ENCODE measurements at places on chromosomes 2 and 18. TPM values are rescaled to one million over a fixed set of nuclear protein-coding genes. Genes with fewer than 3 reads are reported as not detected.
A peak's percentile ranks its signal among the peaks of the same experiment; 100 is the strongest.

UGT1A8 gene
- not detected for total RNA-seq

BAZ2B gene
- 9.8 TPM for total RNA-seq

DNA sequence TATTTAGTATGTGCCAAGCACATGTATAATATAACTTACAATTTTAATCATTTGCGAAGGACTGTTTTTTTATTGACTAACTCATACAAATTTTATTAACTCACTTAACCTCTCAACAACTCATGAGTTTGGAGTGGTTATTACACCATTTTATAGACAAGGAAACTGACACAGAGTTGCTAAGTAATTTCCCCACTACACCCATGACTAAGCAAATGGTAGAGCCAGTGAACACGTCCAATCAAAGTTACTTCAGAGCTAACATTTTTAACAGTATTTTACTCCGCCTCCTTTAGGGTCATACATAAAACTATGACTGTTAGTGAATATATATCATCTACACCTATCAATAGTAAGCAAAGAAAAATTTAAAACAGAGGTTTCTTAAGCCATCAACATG is 556.7 kb upstream of the FSIP2 start:
- no peak overlapping the region for H3K27ac ChIP-seq
- DNase-seq, result no peak
- H3K27me3 ChIP-seq, result no peaks in the 10 kb centered on the region
- H3K4me3 ChIP-seq, result no peak overlapping the region

DNA sequence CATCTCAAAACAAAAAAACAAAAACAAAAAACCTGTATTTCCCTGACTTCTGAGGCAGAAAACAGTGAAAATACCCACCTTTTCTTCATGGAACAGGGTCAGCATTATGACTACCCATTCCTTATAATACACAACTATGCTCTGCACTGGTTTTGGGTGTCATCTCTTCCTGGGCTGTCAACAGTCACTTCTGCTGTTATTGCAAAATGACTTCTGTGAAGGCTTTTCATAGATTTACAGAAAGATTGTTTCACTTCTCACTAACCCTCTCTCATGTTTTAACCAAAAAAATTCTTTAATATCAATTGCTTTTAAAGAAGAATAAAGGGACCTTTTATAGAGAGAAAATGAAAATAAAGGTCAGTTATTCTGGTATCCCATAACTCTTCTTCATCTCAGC is 26.5 kb upstream of the PIK3C3 start:
- no peaks in the 10 kb centered on the region for H3K36me3 ChIP-seq
- H3K27me3 ChIP-seq, result peaks cover 5% of the 10 kb centered on the region
- no peak overlapping the region for H3K4me3 ChIP-seq
- no peaks in the 10 kb centered on the region for H3K4me1 ChIP-seq
- DNase-seq, result no peak
- no peak overlapping the region for H3K27ac ChIP-seq

LOXHD1 gene
- total RNA-seq, result not detected

DNA sequence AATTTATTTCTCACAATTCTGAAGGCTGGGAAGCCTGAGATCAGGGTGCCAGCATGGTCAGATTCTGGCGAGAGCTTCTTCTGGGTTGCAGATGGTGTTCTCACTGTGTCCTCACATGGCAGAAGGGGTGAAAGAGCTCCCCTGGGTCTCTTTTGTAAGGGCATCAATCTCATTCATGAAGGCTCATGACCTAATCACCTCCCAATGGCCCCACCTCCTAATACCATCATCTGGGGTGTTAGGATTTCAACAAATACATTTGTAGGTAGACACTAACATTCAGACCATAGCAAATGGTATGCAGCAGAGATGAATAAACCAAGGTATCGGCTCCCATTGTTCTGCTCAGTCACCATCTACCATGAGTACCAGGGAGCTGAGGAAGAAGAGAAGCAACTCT is 32.7 kb downstream of the YPEL5 start:
- H3K4me1 ChIP-seq, result no peaks in the 10 kb centered on the region
- H3K27ac ChIP-seq, result no peak overlapping the region
- H3K27me3 ChIP-seq, result peaks cover 2% of the 10 kb centered on the region
- no peak for DNase-seq

DNA sequence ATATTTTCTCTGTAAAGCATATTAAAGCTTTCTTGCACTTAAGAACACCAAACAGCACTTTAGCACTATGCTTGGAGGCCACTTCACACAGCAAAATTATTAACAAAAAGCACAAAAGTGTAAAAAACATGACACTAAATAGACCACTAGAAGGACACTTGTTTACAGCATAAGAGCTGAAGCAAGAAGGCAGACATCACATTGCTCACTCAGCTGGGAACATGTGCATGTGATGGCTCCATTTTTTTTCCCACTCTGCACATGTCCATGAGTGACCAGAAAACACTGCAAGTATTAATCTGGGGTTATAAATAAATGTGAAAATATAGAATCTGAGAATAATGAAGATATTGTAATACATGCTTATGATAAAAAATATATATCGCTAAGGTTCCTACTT is 103.1 kb upstream of the MAPRE2 start:
- no peak overlapping the region for H3K27ac ChIP-seq
- H3K27me3 ChIP-seq, result peaks cover 26% of the 10 kb centered on the region
- no peak for DNase-seq
- no peaks in the 10 kb centered on the region for H3K4me1 ChIP-seq
- H3K36me3 ChIP-seq, result no peaks in the 10 kb centered on the region
- H3K4me3 ChIP-seq, result no peak overlapping the region

DNA sequence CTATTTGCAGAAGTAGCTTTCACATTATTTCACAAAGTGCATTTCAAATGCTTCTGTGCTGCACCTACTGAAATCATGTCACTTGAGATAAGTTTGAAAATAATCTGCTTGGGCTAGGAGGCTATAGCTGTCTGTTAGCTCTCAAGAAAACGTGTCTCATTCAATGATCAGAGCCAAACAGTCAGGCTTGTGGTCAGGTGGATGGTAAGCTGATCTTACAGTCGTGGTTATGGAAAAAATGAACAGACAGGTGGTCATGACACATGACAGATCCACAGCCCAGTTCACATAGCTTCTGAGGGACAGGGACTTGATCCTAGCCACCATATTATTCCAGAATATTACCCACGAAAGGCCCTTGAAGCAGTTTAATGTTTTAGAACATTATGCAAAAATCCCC is 26.5 kb upstream of the RFX8 start:
- no peak overlapping the region for H3K4me3 ChIP-seq
- no peaks in the 10 kb centered on the region for H3K27me3 ChIP-seq
- no peaks in the 10 kb centered on the region for H3K36me3 ChIP-seq
- H3K4me1 ChIP-seq, result peaks cover 12% of the 10 kb centered on the region

- DNase-seq, result no peak
These were observed 10.5 kb upstream of the ARMC9 start for GRCh38 chr2:231187736-231188505.

VAMP5 gene
- 89.6 TPM for total RNA-seq

GKN2 gene
- total RNA-seq, result not detected

- H3K4me3 ChIP-seq, result peak overlapping the region; percentile 69
- DNase-seq, result no peak
- peak overlapping the region; percentile 99 for H3K27ac ChIP-seq
- H3K4me1 ChIP-seq, result peaks cover 97% of the 10 kb centered on the region
These were observed 30.1 kb downstream of the MBP start for GRCh38 chr18:77102259-77103040.

NFATC1 gene
- total RNA-seq, result 43.8 TPM

NYAP2 gene
- not detected for total RNA-seq

DNA sequence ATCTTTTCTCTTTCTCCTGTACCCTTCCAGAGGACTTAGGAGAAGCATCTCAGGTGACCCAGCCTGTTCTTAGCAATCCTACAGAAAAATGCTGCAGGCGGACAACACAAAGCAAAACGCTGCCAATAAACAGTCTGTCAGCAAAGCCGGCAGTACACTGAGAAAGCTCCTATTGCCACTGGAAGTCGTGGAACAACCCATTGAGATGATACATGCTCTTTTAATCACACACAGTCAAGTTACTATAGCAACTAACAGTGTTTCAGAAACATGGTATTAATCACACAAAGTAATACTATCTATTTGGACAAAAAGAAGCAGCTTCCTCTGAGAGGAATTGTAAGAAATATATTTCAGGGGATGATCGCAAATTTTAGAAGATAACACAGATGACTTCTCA is 10.5 kb downstream of the CTLA4 start:
- no peaks in the 10 kb centered on the region for H3K27me3 ChIP-seq
- peak overlapping the region; percentile 36 for H3K27ac ChIP-seq

DNA sequence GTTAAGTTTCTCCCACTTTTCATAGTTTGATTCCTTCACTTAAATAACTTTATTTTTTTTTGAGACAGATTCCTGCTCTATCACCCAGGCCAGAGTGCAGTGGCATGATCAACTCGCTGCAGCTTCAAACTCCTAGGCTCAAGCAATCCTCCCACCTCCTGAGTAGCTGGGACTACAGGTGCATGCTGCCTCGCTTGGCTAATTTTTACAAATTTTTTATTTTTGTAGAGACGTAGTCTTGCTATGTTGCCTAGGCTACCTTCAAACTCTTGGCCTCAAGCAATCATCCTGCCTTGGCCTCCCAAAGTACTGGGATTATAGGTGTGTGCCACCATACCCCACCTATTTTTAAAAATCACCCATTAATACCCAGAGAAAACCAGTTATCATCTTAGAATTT is 14.2 kb upstream of the WIPF1 start:
- peaks cover 74% of the 10 kb centered on the region for H3K36me3 ChIP-seq
- H3K27me3 ChIP-seq, result no peaks in the 10 kb centered on the region
- H3K27ac ChIP-seq, result peak overlapping the region; percentile 93
- no peak overlapping the region for H3K4me3 ChIP-seq

Data from activated CD4-positive, alpha-beta memory T cell treated with anti-CD3 and anti-CD28 coated beads, Interleukin-2, amount 10 ng/mL, durations not matched to agents 7 days and 5 days (primary cell).